ENCODE measurements at places on chromosomes 11 and 22. TPM values are rescaled to one million over a fixed set of nuclear protein-coding genes. Genes with fewer than 3 reads are reported as not detected.
A peak's percentile ranks its signal among the peaks of the same experiment; 100 is the strongest.

DNA sequence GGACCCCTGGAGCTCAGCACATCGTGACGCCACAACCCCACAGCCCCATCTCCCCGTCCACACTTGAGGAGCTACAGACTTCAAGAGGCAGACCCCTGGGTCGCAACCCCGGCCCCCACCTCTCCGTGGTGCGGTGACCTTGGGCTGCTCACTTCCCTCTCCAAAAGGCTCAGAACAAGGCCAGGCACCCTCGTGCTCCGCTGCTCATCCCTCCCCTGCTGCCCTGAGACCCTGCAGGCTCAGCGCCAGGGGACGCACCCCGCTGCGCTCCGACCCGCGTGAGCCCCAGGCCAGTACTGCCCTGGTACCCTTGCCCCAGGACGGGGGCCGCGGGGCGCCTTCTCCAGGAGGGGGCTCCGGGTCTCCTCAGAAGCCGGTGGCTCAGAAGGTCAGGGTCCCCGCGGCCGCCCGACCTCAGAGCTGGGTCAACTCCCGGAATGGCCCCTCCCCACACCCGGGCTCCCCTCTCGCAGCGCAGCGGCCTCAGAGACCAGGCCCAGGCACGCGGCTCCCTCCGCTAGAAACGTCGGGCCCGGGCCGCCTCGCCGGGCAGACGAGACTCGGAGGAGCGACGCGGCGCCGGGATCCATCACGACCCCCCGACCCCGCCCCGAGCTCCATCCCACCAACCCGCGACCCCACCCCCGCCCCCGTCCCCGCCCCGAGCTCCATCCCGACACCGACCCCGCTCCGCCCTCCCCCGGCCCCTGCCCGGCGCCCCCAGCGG, 563 bp downstream of the GATD1 start:
- DNase-seq = peak; percentile 49

- DNase-seq = peak; percentile 70
These were observed at the start of gene KCNC1 for GRCh38 chr11:17734418-17734911. KCNC1 (plus strand) TSS chr11:17734781; CDS start chr11:17736003, 1,222 bp downstream.

- no peak for DNase-seq
These were observed 30.1 kb upstream of the NOX4 start for GRCh38 chr11:89521294-89521693.

GRCh38 chr11:27295928-27296327, 67.1 kb downstream of the CCDC34 start:
- no peak for DNase-seq

- DNase-seq = no peak
These were observed 8.4 kb downstream of the SHISAL1 start for GRCh38 chr22:44304354-44304753.

GRCh38 chr11:115503886-115504275, 334 bp downstream of the CADM1 start:
- DNase-seq = no peak

DNA sequence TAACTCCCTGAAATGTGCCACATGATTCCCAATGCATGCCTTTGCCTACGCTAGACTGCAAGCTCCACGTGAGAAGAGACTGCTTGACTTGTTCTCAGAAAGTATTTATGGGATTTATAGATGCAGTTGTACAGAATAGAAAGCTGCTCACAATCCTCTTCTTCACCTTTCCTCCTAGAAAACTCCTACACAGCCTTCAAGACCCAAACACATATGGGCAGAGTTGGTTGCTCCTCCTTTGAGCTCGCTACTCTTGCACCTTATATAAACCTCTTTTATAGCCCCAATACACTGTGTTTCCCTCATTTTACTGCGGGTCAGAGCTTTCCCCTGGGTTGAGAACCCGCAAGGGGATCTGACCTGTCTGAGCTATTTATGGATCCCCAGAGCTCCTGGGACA, 16.4 kb downstream of the C1QTNF6 start:
- DNase-seq = no peak

DNA sequence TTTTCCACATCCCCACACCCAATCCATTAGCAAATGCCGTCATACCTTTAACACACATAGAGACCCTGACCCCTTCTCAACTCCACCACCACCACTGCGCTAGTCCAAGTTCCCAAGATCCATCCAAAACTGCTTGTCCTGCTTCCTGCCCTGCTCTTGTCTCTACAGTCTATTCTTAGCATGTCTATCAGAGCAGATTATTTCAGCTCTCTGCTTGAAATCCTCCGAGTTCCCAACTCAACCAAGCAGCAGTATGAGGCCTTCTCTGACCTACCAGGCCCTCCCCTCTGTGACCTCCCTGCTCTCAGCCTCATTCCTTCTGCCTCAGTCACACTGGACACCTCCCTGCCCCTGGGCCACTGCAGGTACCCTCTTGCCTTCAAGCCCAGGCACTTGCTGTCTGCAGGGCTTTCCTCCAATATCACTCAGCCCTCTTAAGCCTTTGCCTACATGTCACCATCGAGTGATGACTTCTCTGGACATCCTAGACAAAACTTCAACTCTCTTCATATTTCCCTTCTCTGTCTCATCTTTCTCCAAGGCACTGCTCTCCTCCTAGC, 134.6 kb downstream of the SPATA19 start:
- DNase-seq = no peak

DNA sequence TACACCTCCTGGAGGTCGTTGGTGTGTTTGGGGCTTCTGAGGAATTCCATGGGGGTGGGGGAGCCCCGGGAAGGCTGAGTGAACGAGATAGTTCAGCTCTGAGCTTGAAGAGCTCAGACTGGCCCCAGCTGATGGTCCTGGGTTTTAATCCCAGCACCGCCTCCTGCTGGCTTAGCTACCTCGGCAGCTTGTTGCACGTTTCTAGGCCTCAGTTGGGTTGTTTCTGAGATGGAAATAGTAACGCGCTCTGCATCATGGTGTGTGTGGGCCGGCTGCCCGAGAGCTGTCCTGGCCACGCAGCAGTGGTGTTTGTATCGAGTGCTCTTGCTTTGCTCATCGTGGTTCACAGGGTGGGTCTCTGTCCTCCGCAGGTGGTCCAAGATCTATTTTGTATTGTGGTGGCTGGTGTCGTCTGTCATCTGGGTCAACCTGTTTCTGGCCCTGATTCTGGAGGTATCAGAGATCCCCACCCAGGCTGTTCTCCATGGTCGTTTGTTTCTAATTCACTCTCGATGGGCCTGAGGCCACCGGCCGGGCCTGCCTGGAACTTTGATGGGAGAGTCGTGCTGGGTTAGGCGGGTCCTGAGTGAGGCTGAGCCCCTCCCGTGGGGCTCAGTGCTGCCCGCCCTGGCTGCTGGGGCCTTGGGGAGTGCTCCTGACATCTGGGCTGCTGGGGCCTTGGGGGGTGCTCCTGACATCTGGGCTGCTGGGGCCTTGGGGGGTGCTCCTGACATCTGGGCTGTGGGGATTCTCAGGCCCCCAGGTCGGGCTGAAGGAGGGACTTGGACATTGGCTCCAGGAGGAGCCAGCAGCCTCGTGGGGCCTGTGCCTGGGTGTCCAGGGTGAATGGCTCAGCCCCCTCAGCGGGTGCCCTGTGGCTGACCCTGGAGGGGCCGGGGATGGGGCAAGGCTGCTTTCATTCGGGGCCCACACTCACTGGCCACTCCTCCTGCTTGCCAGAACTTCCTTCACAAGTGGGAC, 37.7 kb downstream of the TPCN2 start:
- DNase-seq = no peak

DNA sequence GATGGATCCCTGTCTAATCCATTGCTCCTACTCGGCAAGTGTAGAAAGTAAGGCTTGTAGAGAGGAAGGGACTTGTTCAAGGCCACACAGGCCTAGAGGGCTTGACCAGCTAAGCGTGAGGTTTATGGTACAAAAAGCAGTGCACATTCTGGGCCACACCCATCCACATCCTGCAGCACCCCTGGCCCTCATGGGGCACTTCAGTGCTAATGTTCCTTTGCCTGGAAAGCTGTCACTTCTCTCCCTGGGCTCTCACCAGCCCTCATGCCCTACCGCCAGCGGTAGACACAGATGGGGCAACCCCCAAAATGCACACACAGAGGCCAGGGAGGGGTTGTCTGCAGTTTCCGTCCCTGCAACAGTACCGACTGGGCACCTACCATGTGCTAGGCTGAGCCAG, 7.1 kb upstream of the MGAT3 start:
- DNase-seq = no peak

DNA sequence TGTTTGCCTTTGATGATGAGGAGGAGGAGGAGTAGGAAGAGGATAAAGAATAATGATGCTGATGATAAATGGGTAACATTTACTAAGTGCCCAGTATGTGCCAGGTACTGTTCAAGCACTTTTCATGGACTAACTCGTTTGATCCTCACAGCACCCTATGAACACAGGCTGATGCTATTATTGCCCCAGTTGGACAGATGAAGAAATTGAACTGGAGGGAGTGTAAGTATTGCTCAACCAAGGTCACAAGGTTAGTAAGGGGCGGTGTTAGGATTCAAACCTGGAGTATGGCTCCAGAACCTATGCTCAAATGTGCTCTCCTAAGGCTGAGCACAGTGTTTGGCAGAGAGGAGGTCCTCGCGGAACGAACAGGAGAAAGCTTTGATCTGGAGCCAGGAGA, 78.6 kb downstream of the SYN3 start:
- no peak for DNase-seq

GRCh38 chr11:61626580-61627380, 45.9 kb upstream of the SYT7 start:
- DNase-seq = peak; percentile 64

DNA sequence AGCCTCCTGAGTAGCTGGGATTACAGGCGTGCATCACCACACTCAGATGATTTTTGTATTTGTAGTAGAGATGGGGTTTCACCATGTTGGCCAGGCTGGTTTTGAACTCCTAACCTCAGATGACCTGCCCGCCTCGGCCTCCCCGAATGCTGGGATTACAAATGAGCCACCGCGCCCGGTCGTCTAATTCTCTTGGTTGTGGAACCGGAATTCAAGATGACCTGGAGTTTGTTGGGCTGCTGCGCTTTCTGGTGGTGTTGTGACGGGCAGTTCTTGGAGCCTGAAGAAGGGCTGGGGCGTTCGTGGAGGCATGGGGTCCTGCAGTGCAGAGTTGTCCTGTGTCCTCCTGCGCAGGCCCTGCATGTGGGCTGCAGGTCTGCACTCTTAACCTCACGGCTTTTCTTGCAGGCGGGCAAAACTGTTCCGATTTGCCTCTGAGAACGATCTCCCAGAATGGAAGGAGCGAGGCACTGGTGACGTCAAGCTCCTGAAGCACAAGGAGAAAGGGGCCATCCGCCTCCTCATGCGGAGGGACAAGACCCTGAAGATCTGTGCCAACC, 4.9 kb upstream of the TRMT2A start:
- no peak for DNase-seq

- no peak for DNase-seq
These were observed 23.9 kb downstream of the MED17 start for GRCh38 chr11:93807980-93808379.

- no peak for DNase-seq
These were observed 1894.0 kb upstream of the RAG2 start for GRCh38 chr11:38491986-38492385.

DNA sequence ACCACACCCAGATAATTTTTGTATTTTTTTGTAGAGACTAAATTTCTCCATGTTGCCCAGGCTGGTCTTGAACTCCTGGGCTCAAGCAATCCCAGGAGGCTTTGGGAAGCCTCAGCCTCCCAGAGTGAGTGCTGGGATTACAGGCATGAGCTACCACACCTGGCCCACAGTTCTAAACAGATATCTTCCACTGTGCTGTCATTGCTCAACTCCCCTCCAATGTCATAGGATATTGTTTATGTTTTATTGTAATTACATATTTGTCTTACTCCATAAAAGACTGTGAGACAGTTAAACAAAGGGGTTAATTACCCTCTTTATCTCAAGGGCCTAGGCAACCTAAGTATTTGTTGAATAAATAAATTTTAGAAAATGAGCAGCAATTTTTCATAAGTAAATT, 204.2 kb downstream of the GRM5 start:
- no peak for DNase-seq

Gene HORMAD2
- not detected for polyA plus RNA-seq

Gene PGA4
- 0.48 TPM for polyA plus RNA-seq

Gene IFT27
- 5.6 TPM for polyA plus RNA-seq

Gene OR8D4
- polyA plus RNA-seq = not detected

Gene APOA1
- polyA plus RNA-seq = 4.9 TPM

Gene TMA7B
- polyA plus RNA-seq = not detected

Gene LGALS12
- 0.22 TPM for polyA plus RNA-seq

Gene ZBTB16
- 89.8 TPM for polyA plus RNA-seq
